Ureter (tissue), 1 donor: ENCODE measurements at places on chromosomes 2 and 18.
A peak's percentile ranks its signal among the peaks of the same experiment; 100 is the strongest.

DNA sequence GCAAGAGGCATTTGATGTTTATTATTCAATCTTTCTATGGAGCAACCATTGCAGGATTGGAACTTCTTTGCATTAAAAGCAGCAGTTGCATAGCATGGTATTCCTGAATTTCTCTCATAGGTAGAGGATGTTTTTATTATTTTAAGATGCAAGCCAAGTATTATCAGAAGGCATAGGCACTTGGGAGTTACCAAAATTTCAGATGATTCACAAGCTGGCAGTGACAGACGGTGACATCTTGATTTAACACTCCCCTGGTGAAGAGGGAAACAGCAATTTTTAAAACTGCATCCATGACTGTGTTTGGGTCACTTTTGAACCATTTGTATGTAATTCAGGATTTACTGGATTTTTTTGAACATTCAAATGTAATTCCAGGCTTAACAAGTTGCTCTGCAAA, 654.3 kb downstream of the SLC4A3 start:
- DNase-seq: no peak

DNA sequence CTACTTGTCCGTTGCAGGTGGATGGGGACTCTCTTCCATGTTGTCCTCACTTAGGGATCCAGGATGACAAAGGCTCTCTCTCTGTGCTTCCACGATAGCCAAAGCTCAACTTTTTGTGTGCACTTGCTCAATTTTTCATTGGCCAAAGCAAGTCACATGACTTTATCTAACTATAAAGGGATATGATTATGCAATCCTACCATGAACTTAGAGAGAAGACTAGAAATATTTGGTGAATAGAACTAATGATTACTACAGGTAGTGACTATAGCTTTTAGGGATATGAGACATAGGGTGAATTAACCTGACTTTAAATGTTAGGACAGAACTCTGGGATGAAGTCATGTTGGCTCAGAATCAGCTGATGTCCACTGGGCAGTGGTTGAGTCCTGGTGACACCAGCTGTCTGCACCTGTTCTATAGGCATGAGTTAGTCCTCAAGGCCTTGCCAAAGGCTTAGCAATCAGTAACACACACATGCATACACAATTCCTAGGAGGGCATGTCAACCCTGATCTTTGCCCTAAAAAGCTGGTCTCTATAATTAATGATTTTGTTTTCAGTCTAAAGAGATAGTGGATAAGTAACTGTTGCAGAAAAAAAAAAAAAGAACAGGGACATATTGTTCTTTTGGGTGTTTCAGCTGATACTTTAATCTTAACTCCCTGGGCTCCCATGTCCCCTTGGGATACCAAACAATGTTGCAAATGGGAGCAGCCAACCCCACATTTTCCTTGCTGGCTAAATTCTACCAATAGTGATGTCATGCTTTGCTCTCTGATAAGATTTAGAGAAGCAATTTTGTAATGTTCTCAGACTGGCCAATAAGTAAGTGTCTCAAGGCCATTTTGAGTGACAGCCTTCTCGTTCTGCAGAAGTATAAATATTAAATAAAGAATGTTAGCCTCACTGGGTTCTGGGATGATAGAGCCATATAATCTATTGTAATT, 12.5 kb upstream of the HK2 start:
- DNase-seq: no peak

DNA sequence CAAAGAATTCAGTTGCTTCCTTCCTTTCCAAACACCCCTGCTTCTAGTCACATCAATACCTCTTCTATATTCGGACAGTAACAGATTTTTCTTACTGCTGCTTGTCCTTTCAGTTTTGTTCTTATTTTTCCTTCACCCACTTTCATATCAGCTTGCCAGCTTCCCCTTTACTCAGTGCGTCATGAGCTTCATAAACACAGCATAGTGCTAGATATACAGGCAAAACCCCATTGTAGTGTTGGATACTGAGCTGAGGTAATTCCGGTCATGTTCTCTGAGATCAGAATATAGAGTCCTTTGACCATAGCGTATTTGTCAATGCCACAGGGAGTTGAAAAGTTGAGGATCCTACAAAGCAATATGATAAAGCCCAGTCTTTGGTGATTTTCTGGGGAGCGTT, 2.4 kb downstream of the FARP2 start:
- DNase-seq: no peak

GRCh38 chr2:148130581-148130980, 109.7 kb downstream of the MBD5 start:
- DNase-seq: no peak

DNA sequence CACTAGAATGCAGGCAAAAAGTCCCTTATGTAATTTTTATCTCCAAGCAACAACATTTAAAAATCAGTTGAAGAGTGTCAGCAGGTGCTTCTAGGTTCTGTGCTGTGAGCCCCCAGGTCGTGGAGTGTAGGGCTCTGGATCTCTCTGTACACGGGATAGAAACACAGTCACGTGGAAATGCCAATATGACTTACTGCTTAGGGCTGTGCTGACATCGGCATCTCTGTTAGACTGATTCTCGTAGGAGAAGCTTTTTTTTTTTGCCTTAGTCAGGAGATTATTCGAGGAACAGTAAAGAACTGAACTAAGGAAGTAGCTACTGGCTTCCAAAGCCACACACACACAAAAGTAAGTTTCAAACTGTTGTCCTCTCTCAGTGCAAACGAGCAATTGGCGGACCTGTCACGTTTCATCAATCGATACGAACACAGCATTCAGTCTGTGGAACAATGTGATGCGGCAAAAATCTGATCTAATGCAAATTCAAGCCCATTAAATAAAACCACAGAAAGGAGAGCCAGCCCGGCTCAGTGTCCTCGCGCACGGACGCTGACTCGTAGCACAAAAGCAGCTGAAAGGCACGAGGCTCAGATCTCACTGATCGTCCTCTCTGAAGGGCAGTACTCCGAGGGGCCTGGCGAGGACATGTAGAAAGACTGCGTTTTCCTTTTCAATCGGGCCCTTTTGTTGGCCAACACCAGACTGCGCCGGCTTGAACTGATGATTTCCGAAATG, 41.5 kb downstream of the PRELID3A start:
- DNase-seq: no peak

DNA sequence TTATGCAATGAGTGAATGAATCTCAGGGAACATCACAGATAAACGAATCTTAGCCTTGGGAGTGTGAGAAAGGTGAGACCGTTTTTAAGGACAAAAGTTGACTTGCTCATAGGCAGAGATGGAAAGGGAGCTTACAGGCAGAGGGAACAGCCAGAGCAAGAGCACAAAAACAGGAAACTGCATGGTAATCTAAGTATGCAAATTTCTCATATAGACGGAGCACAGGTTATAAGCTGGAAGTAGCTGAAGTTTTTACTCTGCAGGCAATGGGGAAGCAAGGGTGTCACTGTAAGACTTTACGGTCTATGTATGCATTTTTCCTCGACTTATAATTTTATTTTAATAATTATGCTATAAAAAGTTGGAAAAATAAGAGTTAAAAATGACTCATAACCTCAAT, 44.8 kb upstream of the STRN start:
- no peak for DNase-seq

DNA sequence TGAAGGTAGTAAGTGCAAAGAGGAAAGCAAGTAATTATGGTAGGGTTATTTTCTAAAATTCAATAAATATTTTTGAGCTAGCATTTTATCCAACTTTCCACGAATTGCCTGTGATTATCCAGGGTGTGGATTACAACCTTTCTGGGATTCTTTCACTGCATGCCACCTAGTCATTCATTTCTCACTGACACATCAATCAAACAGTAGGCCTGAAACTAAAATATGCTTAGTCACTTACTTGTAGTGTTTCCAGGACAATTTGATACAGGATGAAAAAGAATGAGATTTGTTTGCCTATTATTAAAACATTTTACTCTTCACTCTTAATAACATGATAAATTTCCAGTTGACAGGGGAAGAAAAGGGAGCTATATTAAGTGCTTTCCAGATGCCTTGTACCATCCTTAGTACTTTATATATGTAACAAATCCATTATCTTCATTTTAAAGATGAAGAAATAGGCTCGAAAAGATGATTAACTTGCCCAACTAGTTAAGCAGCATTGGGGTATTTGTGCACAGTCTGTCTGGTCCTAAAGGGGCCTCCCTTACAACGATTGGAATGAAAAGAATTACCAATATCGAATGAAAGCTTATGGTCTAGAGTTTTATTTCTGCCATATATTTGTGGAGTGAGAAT, 70.4 kb downstream of the KCTD1 start:
- no peak for DNase-seq

- no peak for DNase-seq
Observed at GRCh38 chr2:2683606-2684224, 352.6 kb upstream of the MYT1L start.

DNA sequence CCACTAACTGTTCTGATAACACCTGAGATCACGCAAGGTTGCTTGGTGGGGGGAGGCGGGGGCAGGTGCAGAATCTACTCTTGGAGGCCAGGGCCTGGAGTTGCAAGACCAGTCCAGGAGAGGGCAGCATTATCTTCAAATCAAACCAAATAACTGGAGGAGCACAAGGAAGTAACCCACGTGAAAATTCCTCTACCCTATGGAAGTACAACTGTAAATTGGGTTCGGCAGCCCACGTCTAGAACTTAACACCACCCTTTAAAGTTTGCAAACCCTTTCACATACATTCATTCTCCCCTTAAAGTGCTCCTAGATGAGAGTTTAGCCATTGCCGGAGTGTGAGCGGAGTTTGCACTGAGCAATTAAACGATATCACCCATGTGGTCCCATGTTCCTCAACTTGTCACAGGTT, 19.6 kb upstream of the CXCR1 start:
- peak; percentile 73 for DNase-seq

DNA sequence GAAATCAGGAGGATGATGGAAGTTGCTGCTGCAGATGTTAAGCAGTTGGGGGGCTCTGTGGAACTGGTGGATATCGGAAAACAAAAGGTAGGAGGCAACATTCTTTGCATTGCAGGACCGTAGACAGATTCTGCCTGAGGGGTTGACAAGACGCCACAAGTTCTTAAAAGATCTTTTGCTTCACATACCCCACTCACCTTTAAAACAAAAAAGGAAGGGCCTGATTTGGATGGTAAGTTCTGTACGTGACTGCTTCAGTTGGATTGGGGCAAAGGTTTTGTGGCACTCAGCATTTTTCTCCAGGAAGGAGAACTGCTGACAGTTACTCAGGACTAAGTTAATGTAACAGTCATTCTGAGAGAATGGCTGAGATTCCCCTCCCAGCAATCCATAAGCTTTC, 5.2 kb downstream of the CNDP2 start:
- DNase-seq: no peak

GRCh38 chr2:45797451-45798230, 146.2 kb downstream of the PRKCE start:
- DNase-seq: no peak

- DNase-seq: no peak
Observed at GRCh38 chr2:1295740-1296139, 117.5 kb upstream of the TPO start.

- DNase-seq: no peak
Observed at GRCh38 chr2:42935692-42936671, 143.6 kb upstream of the HAAO start.
